NCI-H1048 (cell line): ENCODE measurements at places on chromosomes 4 and X.

DNA sequence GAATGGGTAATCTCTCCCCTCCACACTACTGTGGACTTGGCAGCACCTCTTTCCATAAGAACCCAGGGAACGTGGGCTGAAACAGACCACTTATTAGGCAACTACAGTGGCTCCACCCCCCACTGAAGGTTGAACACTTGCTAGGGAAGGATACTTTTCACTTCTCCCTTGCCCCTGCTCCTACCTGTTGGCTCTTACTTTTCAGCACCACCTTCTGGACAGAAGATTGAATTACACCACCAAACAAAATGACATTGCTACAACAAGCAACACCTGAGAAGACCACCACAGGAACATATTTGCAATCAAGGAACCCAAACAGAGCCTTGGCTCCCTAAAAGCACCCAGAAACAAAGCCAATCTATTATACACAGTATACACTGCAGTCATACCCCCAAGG, 132.1 kb upstream of the CXCL13 start:
- no peak for DNase-seq

DNA sequence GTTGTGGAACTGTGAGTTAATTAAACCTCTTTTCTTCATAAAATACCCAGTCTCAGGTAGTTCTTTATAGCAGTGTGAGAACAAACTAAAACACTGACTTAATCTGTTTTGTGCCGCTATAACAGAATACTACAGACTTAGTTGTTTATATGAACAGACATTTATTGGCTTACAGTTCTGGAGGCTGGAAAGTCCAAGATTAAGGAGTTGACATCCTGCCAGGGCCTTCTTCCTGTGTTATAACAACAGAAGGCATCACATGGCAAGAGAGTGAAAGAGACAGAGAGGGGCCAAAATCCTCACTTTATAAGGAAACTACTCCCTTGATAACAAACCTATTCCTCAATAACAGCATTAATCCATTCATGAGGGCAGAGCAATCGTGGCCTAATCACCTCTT, 42.5 kb upstream of the KCNIP4 start:
- DNase-seq = no peak

- no peak for DNase-seq
Measured at GRCh38 chr4:38313175-38313574, 350.8 kb upstream of the KLF3 start.

DNA sequence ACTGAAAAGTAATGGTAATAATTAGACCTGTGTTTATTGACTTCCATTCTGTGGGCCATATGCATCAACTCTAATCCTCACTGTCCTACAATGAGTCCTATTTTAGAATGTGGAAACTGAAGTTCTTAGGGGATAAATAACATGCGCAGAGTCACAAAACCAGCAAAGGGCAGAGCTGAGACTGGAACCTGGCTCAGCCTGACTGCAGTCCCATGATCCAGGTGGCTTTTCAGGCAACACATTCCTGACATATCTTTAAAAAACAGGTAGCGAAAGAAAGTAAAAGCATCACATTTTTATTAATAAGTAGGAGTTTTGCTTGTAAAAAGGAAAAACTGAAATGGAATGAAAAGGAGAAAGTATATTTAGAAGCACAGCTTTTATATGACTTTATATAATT, 34.7 kb upstream of the PRSS48 start:
- DNase-seq = no peak

DNA sequence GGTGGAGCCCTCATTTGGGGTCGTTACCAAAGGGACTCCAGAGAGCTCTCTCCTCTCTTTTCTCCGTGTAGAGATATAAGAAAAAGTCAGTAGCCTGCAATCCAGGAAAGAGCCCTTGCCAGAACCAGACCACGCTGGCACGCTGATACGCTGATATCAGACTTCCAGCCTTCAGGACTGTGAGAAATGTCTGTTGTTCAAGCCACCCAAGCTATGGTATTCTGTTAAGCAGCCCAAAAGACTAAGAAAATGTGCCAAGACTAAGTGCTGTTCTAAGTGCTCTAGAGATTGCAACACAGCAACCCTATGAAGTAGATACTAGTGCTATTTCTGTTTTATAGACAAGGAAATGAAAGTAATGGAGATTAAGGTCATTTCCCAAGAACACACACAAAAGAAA, 205.7 kb downstream of the CAMK2D start:
- no peak for DNase-seq

DNA sequence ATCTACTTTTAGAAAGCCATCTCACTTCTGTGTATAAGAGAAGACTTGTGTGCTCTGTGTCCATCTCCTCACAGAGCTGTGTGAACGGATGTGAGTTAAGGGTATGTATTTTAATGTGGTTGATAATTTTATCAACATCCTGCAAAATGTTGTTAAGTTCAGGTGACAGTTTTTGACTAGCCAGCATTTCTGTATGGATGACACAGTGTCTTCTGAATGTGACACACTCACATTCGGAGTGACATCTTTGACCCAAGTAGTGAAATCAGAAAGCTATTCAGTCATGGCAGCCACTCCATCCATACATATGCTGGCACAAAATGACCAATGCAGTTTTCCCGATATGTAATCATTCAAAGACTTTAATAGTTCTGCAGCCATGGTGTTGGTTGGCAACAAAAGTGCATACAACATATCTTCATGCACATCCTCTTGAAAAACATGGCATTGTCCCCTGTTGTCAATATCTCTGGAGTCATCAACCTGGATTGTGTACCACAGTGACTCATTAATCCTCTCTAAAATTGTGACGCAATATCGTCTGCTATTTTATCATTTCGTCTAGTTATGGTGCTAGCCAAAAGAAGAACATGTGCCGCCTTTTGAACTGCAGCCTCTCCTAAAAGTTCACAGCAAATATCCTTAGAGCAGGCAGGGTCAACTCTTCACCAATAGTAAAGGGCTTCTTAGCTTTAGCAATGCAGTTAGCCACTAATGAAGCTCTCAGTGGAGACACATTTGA, 6.8 kb upstream of the FGF2 start:
- no peak for DNase-seq

DNA sequence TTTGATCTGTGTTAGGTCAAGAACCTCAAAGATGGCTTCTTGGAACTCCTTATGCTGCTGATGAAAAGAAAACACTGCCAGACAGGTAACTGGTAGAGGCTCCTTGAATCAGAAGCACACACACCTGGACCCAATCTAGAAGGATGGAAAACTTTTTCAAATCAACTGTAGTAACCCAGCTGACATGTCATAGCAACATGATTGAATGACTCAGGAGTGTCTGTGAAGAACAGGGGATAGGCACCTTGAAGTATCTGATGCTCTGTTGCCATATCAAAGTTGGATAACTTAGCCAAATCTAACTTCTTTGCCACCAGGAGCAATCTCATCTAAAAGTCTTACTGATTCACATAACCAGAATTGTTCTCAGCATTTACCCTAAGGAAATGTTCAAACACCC, 98.8 kb downstream of the ELOVL6 start:
- DNase-seq = no peak
